CD4-positive, alpha-beta T cell treated with Interleukin-6 for 4 hours (primary cell): ENCODE measurements at places on chromosomes 3 and 15.

- no peak for DNase-seq
Measured at GRCh38 chr3:72390841-72391240, 457.4 kb downstream of the SHQ1 start.

GRCh38 chr3:57952208-57952631 lies 56.0 kb upstream of the FLNB start:
- DNase-seq, result no peak

- DNase-seq, result no peak
Measured at GRCh38 chr15:97077975-97078374, 747.5 kb downstream of the NR2F2 start.

DNA sequence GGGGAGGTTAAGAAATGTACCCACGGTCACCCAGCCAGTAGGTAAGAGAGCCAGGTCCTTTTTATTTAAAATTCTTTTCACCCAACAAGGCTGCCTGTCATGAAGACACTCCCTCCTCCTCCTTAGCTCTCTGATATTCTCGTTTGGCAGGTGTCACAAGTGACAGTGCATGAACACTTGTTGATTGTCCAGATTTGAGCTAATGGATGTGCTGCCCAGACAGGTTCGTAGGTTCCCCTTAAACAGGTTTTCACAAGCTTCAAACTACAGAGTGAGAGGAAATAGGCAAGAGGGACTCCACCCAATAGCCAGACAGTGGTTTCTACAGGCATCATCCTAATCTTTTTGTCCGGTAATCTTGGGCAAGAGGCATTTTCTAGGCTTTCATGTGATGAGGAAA lies 32.2 kb downstream of the ATP13A4 start:
- no peak for DNase-seq
